ENCODE measurements at places on chromosomes 1 and 21.

DNA sequence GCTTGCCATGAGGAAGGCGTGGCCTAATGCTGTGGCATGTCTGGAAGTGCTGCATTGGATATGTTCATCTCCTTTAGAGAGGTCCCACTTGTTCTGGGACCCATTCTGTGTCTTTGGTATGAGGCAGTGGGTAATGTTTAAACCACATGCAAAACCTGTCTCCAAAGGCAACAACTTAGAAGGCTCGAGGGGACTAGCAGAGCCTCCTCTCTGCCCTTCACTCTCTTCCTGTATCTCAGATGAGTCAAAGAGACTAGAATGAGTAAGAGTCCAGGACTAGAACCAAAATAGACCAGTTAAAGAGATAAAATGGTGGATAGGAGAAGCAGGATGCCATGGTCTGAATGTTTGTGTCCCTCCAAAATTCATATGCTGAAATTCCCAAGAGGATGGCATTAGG lies 220.8 kb upstream of the KIAA0040 start:
- no peak for DNase-seq

- DNase-seq = no peak
Measured at GRCh38 chr21:31194510-31195293, 149.4 kb downstream of the TIAM1 start.

GRCh38 chr1:25430967-25431881 lies 527 bp downstream of the MACO1 start:
- peak; percentile 53 for DNase-seq

- DNase-seq = no peak
Measured at GRCh38 chr21:28126521-28127174, 866.0 kb downstream of the LTN1 start.

DNA sequence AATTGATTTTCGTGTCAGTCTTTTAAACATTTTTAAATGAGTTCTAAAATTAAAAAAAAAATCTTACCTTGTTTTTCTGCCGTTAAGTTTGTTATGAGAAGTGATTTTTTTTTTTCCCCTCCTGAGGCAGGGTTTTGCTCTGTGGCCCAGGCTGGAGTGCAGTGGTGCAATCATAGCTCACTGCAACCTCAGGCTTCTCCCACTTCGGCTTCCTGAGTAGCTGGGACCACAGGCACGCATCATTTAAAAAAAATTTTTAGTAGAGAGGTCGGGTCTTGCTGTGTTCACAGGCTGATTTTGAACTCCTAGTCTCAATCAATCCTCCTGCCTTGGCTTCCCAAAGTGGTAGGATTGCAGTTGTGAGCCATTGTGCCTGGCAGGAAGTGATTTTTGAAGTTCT lies 41.1 kb downstream of the MTR start:
- no peak for DNase-seq

All from stimulated activated CD8-positive, alpha-beta memory T cell treated with anti-CD3 and anti-CD28 coated beads, Interleukin-15, amount 100 ng/mL, for 48 hours (primary cell).